ENCODE measurements at places on chromosomes 7 and 10.

DNA sequence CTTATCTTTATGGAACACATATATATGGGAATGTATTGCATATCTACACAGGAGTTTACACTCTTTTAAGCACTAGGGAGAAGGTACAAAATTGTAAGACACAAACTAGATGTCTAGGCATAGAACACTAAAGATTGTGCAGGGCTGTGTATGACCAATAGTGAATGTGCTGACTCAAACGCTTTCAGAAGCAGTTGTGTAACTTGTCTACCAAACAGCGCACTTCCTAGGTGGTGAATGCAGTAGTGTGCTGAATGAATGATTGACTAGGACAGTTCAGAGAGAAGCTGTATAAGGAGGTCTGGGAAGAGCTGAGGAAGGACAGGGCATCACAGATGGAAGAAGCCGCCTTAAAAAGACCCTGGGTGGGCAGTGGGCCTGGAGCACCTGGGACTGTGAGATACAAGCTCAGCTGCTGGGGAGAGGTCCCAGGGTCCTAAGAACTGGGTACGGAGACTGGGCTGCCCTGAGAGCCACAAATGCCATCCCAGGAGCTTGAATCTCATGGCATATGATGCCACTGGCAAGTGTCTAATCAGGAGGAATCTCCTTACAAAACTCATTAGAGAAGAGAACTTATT is 14.2 kb downstream of the CLRN3 start:
- no peak for DNase-seq

GRCh38 chr10:22791665-22792064 is 77.3 kb upstream of the PIP4K2A start:
- no peak for DNase-seq

DNA sequence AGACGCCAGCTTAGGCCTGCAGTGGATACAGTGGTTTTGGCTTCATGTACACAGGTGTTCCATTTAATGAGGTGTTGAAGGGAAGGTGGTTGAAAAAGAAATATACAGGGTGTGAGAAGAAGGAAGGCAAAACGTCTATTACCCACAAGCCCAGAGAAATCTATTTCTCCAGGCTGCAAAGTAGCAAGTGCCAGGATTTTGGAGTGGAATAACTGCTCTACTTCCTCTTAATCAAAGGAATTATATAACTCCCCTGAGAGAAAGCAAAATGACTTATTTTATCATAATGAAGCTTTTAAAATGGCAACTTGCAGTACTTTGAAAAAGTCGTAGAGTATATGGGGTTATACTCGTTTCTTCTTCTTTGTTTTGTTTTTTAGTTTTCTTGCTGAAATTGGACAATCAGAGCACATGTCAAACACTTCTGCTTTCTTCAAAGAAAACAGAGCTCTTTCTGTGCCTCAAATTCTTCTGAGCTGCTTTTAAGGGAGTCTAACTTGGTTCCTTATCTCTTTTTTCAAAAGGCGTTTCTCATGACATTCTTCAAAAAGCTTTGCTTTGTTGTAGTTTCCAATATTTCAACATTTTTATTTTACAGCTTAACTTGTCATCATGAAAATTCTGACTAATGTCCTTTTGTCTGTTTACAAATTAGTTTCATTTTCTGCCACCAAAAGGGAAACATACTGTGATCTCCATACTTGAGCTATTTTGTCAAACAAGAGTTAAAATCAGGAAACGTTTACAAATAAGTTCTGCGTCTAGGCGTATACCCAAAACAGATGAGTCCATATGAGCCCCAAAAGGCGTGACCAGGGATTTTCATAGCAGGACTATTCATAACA is 289.7 kb downstream of the FRMD4A start:
- DNase-seq: no peak

GRCh38 chr7:14871880-14872279 is 30.7 kb downstream of the DGKB start:
- DNase-seq: no peak

DNA sequence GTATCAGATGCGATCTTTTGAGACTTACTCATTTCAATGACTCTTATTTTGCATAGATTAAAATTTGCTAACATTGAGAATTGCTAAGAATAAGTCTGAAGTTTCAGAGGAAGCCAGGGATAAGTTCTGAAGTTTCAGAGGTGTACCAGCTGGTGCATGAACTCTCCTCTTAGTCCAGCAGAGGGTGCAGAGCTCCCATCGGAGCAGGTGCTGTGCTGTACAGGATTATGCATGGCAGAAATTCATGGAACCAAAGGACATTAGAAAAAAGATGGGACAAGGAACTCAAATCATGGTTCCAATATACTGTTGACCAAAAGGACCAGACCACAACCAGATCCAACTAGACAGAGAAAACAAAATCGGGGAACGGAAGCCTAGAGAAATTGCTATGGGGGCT is 41.9 kb downstream of the MGAM2 start:
- DNase-seq: no peak
